Activated CD8-positive, alpha-beta T cell treated with anti-CD3 and anti-CD28 coated beads for 36 hours (primary cell): ENCODE measurements at places on chromosomes 12 and 14.

DNA sequence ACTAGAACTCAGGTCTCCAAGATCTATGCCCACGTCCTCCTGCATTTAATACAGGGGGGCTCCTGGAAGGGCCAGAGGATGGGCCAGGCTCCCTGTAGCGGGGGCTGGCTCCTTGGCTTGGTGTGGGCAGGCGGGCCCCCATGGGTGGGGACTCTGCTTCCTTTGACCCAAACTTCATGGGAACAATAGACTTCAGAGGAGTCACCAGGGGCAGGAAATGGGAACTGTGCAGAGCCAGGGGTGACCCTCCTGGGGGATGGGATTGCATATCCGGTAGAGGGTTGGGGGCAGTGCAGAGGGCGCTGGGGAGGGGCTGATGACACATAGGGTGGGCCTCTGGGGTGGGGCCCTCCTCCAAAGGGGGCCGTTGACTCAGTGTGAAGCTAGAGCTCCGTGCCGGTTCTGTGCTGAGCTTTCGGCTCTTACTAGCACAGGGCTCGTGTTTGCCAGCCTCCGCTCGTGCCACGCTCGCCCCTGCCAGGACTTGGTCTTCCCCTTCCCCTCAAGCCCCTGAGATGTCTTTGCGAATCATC lies 4.6 kb downstream of the TEAD4 start:
- H3K27ac ChIP-seq = no peak overlapping the region
- no peak overlapping the region for H3K4me3 ChIP-seq
- H3K4me1 ChIP-seq = peaks cover 5% of the 10 kb centered on the region
- peaks cover 39% of the 10 kb centered on the region for H3K27me3 ChIP-seq

GRCh38 chr12:7937833-7938506 lies 2.0 kb upstream of the SLC2A3 start:
- H3K27ac ChIP-seq = peak overlapping the region; percentile 78
- H3K4me3 ChIP-seq = peak overlapping the region; percentile 28
- peak; percentile 72 for DNase-seq
- no peaks in the 10 kb centered on the region for H3K36me3 ChIP-seq
- no peaks in the 10 kb centered on the region for H3K27me3 ChIP-seq

GRCh38 chr12:116876151-116876869 lies 4.9 kb downstream of the HRK start:
- peaks cover 28% of the 10 kb centered on the region for H3K4me1 ChIP-seq
- H3K27ac ChIP-seq = no peak overlapping the region
- peaks cover 48% of the 10 kb centered on the region for H3K27me3 ChIP-seq
- DNase-seq = no peak
- H3K36me3 ChIP-seq = no peaks in the 10 kb centered on the region
- H3K4me3 ChIP-seq = no peak overlapping the region

GRCh38 chr14:34069854-34070582 lies 119.1 kb upstream of the EGLN3 start:
- H3K36me3 ChIP-seq = no peaks in the 10 kb centered on the region
- no peak overlapping the region for H3K4me3 ChIP-seq
- H3K27me3 ChIP-seq = peaks cover 1% of the 10 kb centered on the region
- H3K4me1 ChIP-seq = no peaks in the 10 kb centered on the region
- no peak for DNase-seq

GRCh38 chr12:17215759-17216570 lies 610.0 kb upstream of the LMO3 start:
- H3K36me3 ChIP-seq = no peaks in the 10 kb centered on the region
- H3K27ac ChIP-seq = no peak overlapping the region
- no peaks in the 10 kb centered on the region for H3K4me1 ChIP-seq
- H3K27me3 ChIP-seq = no peaks in the 10 kb centered on the region

DNA sequence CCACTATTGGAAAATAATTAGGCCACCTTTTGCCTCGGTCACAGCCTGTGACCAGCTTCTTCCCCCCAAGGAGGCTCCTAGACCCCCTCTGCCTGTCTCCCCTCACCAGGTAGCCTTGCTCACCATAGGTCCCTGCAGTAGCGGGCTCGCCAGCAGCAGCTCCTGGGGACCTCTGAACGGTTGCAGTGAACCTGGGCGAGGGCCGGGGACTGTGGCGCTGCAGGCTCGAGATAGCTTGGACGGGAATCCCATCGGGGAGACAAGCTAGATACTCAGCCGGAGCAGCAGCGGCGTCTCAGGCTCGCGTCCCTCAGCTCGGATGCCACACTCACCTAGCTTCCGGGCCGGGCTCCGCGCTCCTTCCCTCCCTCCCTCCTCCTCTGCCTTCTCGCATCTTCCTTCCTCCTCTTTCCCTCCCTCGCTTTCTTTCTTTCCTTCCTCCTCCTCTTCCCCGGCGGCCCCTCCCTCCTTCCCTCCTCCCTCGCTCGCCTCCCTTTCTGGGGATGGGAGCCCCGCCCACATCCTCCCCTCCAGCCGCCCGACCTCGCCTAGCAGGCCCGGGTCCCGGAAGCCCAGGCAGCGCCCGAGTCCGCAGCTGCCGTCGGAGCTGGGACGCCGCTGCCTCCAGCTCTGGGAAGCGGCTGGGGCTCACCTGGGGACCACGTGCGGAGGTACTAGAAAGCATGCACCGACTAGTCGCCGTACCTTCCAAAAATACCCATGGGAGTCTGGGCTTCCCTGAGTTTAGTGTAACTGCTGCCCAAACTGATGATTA lies at the start of gene BMP4:
Gene BMP4, minus strand, starts transcription at position 399 of the 775 bp plus-strand sequence. CDS start 4,603 bp downstream, outside the sequence.
- H3K36me3 ChIP-seq = no peaks in the 10 kb centered on the region
- peaks cover 72% of the 10 kb centered on the region for H3K27me3 ChIP-seq
- H3K4me1 ChIP-seq = peaks cover 29% of the 10 kb centered on the region
- H3K27ac ChIP-seq = no peak within 1 kb of the TSS
- H3K4me3 ChIP-seq = peak within 1 kb of the TSS; percentile 8
- peak; percentile 45 for DNase-seq

DNA sequence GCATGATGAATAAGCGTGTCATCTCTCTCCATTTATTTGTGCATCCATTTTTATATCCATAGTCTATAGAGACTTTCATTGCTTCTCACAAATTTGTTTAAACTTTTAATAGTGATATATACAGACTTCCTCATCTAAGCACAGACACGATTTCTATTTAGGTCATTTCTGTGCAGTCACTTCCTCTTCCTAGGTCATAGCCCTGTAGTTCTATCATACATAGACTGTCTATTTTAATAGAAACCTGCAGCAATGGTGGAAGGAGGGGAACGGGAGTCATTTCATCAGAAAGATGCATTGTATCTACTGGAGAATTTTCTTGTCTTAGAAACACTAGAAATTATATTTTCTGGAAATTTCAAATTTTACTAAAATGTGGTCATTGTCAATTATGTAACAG lies 133.4 kb upstream of the FGD4 start:
- no peaks in the 10 kb centered on the region for H3K27me3 ChIP-seq
- no peak for DNase-seq
- no peaks in the 10 kb centered on the region for H3K36me3 ChIP-seq
- no peak overlapping the region for H3K27ac ChIP-seq
- H3K4me1 ChIP-seq = no peaks in the 10 kb centered on the region
- no peak overlapping the region for H3K4me3 ChIP-seq
